Stimulated activated CD4-positive, alpha-beta T cell treated with anti-CD3 and anti-CD28 coated beads, TNF-alpha, amount 100 ng/mL, for 4 hours (primary cell): ENCODE measurements at places on chromosomes 6 and 20.

DNA sequence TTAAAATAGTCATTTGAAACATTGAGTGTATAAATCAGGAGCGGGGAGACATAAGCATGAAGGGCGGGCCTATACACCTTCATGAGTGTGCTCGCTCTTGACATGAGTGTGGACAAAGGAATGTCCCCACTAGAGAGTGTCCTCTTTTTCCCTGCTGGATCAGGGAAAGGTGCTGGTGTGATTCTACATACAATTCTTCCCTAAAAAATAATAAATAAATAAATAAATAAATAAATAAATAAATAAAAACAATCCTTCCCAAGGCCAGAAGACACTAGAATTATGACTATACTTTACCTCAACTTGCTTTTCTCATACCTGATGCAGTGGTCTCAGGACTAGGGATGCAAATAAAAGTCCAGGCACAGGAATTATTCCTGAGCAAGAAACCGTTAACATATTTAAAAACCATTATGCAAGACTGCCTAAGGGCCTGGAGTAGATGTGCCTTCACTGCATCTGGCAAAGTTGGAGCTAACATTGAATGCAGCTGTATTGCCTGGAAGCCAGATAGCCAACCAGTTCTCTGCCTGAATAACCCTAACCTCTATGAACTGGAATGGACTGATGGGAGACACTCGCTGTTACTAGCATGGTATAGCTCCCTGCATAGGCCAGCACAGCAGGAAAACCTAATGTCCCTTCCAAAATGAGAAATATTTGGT, 37.5 kb upstream of the MICB start:
- DNase-seq: no peak

DNA sequence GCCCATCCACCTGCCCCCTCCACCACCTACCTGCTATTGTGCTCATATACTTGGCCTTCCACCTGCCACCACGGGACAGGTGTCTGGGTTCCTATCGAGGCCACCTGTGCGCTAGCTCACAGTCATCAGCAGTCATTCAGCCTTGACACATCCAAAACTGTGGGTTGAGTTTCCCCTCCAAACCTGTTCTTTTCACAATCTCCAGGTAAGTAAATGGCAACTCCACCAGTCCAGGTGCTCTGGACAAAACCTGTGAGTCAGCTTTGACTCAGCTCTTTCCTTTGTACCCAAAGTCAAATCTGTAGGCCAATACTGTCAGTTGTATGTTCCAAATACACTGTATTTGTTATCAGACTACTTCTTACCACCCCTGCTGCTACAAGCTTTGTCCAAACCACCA, 52.6 kb downstream of the SPTLC3 start:
- DNase-seq: no peak

DNA sequence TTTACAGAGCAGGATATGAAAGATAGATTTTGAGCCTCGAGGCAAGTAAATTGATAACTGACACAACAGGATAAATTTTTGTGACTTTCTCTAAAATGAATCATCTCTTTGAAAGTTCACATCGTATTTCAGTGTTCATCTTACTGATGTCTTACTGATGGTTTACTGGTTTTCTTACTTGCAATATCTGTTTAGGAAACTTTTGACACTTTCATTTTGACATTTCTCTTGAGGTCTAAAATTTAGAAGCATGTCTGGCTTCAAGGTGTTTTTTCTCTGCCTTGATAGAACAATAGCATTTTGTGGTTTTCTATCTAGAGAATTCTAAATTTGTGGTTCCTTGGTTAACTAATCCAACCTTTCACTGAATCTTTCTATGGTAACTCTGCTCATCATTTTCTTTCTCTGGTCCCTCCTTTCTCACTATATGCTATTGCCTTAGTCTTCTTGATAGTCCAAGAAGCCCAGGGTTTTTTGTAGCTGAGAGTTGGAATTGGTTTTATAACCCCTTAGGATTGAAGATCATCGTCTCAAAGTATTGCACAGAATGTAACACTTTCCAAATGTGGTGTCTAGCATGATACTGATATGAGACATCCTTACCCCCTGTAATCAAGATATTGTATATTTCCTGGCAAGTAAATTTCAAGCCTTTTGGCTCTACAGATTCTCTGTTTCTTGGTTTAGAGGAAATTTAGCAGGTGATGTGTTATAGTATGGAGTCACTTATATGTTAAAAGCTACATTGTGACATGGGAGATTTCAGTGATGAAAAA, 98.7 kb downstream of the RNF144B start:
- DNase-seq: no peak

DNA sequence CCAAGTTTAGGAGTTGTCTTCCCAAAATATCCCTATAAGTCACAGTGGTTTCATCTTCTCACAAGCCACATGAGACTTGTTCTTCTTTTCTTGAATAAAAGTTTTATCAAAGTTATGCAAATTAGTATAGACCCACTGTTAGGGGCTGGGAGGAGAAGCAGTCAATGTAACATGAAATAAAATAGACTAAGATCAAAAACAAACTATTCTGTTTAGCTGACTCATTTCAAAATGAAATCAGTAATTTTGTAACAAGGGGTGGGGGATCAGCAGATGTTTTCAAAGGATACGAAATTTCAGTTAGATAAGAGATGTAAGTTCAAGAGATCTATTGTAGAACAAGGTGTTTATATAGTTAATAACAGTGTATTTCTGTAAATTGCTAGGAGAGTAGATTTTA, 339.6 kb upstream of the PRDM1 start:
- DNase-seq: no peak

- no peak for DNase-seq
These were observed 15.7 kb downstream of the RNASET2 start for GRCh38 chr6:166940643-166941068.

GRCh38 chr20:34473262-34473883, 42.8 kb upstream of the DYNLRB1 start:
- no peak for DNase-seq

- DNase-seq: no peak
These were observed 58.5 kb downstream of the BAK1 start for GRCh38 chr6:33521489-33522091.

- DNase-seq: no peak
These were observed 156.6 kb downstream of the KLHL32 start for GRCh38 chr6:97081010-97081590.

- DNase-seq: no peak
These were observed 214.6 kb downstream of the GMDS start for GRCh38 chr6:2030682-2031244.

- no peak for DNase-seq
These were observed 23.6 kb downstream of the SLC35F1 start for GRCh38 chr6:117930645-117931044.

DNA sequence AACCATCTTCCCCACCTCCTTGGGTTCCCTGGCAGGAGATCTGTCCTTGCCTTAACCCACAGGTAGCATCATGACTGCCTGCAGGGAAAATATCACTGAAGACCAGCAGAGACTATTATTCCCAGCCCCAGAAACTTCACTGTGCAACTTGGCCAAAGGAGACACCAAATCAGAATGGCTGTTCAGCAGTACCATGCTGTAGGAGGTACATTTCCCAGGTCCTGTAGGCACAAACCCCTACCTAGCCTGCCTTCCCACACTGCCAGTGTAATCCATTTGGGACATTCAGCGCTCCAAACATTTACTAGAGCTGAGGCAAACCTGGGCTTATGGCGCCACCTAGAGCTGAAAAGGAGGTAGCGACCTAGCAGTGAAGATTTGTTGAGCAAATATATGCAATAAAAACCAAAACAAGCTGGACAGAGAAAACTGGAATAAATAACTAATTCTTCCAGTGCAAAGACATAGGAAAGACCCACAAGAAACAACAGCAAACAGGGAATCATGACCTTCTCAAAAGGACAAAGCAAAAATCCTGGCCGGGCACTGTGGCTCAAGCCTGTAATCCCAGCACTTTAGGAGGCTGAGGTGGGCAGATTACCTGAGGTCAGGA, 60.3 kb downstream of the VTA1 start:
- no peak for DNase-seq

DNA sequence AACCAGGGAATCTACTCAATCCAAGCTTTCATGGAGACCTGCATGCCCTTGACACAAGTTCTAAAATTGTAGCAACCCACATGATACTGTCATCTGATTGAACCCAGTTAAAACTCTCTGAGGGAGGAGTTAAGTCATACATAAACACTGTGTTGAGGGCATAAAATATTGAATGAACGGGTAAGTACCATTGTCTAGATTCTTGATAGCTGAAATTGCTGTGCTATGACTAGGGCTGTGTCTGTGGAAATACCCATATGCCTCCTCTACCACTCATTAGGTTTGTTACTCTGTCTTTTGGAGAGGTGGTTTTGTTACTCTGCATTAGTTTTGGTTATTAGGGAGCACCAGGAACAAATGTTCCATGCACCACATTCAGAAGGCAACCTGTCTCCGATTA, 7.6 kb downstream of the ENPP4 start:
- DNase-seq: no peak

- DNase-seq: no peak
These were observed 510.5 kb downstream of the PHF3 start for GRCh38 chr6:64146094-64146493.

- no peak for DNase-seq
These were observed 24.5 kb downstream of the YTHDF1 start for GRCh38 chr20:63191400-63191799.

- DNase-seq: no peak
These were observed 696.3 kb upstream of the SLC35B3 start for GRCh38 chr6:9131616-9132015.

GRCh38 chr6:26347699-26348098, 17.3 kb upstream of the BTN3A2 start:
- DNase-seq: no peak

DNA sequence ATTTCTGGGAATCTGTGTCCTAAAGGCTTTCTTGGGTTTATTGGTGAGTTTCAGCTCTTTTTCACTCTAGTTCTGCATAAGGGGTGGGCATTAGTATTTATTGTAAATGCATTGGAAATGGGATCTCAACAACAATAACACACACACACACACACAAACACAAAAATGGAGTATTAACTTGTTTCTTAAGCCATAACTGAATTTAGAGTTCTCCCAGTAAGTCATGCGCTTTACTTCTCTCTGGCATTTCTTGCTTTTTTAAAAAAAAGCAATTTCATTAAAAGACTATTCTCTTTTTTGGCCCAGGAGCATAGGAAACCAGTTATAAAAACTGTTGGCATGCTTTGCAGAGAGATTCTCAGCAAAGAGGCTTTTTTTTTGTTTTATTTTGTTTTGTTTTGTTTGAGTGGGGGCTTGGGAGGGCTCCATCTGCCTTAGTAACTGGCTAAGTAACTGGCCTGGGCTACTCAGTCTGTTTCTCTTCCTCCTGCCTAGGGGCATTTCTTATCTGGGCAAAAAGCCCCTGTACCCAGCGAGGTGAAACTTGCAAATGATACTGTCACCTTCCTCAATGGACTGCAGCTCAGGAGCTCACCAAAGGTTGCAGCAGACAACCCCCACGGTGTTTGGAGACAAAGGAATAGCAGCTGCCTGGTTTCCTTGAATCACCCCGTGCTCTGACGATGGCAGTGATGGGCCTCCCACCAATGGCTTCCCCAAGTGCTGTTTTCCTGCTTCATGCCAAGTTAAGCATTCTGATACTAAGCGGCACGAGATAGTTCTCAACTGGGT, 128.5 kb downstream of the BCAS1 start:
- no peak for DNase-seq

DNA sequence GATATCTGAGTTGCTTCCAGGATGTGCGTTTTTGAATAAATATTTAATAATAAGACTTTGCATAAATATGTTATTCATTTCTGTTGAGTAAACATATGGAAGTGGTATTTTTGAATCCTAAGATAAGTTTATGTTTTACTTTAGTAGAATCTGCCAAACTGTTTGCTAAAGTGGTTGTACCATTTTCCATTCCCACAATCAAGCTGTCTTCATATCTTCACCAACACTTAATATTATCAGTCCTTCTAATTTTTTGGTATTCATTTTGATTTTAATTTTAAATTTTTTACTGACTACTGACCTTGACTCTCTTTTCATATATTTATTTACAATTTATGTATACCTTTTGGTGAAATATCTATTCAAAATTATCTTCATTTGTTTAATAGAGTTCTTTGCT, 293.9 kb upstream of the PTCHD4 start:
- DNase-seq: no peak

DNA sequence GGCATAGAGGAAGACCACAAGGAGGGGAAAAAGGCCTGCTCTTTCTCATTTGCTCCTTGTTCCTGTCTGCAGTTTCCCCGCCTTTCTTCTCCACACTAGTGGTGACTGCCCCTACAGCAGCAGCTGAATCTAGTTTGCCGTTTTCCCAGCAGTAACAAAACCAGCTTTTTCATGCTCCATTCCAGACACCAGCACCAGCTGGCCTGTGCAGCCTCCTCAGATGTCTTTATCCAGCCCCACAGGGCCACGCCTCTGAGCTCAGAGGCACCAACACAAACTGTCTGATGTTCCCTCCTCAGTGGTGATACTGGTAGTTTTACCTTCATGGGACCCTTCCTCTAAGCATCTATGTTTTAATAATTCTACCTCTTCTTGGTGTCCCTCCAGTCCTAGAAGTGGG, 70.4 kb upstream of the SLC24A3 start:
- DNase-seq: no peak

GRCh38 chr20:62984666-62985443, 21.9 kb downstream of the BHLHE23 start:
- DNase-seq: no peak

DNA sequence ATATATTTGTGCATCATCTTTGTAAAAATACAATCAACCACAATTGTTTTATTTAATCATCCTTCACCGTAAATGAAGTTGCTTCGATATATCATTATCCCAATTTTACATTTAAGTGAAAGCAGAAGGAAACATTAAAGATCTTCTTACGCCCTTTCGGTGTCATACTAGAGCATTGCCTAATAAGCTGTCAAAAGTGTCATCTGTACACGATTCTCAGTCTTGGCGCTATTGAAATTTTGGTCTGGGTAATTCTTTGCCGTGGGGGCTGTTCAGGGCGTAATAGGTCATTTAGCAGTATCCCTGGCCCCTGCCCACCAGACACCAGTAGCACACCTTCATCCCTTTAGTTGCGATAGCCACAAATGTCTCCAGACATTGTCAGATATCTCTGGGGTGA, 40.4 kb upstream of the TMEM170B start:
- no peak for DNase-seq

DNA sequence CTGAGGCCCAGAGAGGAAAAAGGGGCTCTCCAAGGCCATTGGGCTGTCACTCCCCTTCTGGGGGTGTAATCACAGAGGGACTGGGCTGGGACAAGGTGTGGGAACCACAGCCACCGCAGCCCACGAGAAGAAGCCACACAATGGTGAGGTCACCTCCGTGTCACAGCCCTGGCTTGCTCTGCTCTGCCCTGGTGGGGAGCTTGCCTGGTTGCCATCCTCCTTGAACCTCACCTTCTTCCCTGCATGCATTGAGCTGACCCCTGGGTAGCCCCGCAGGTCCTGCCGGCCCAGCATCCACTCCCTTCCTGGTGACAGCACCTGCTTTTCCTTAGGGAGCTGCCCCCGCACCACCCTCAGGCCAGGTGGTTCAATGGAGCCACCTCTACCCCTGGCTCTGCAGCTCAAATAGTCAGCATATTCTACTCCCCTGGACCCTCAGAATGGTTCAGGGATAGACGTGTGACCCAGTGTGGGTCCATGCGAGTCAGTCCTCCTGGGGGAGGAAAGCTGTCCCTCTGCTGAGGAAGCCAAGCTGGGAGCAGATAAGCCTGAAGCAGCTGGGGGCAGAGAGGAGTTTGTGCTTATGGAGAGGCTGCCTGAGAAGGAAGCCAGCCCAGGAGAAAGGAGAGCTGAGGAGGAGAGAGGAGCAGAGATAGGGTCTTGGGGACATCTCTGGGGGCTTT, 21.3 kb downstream of the RBM38 start:
- no peak for DNase-seq
